CD4-positive, alpha-beta memory T cell (primary cell): ENCODE measurements at places on chromosomes 1 and 21.

DNA sequence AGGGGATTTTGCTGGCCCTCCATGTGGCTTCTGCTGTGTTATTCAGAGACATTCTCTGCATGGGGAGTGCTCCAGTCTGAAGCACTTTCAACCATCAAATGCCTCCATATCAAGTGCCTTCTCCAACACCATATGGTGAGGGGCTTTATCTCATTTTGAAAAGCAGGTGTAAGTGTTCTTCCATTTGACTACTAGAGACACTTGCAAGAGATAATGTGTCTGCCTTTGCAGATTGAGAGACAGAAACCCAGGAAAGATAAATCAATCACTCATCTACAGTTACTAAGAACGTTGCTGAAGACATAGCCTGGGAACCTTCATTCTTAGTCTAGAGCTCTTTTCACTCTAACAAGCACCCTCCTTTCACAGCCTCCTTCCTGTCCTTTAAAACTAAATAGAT, 29.5 kb upstream of the REG4 start:
- no peaks in the 10 kb centered on the region for H3K27me3 ChIP-seq
- H3K4me3 ChIP-seq = no peak overlapping the region
- H3K36me3 ChIP-seq = no peaks in the 10 kb centered on the region
- no peaks in the 10 kb centered on the region for H3K4me1 ChIP-seq

DNA sequence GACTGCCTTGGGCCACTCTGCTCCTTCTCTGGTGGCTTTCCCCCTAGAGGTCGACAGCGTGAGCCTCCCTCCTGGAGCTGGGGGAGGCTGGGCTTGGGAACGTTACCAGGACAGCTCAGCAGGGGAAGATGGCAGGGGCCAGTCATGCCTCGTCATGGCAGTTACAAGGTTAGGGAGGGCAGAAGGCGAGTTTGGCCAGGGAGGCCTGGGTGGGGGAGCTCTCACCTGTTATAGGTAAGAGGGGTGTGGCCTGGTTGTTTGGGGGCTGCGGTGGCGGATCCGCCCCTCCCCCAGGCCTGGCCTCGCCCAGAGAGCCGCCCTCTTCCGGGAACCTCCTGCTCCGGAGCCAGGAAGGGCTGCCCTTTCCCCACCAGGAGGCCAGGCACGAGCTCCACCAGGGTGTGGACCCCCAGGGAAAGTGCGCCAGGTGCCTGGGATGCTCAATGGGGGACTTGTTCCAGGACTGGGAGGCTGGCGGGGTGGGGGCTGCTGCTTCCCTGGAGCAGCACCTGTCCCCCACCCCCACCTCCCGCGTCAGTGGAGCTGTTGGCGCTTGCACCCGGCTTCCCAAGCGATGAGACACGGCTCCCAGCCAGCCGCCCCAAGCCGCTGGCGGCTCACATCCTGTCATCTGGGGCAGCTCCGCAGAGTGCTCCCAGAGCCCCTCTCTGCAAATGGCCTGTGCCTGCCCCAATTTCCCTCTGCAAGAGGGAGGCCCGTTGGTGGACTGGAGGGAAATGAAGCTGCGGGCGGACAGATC, 23.6 kb upstream of the PKP1 start:
- DNase-seq = no peak
- no peaks in the 10 kb centered on the region for H3K36me3 ChIP-seq
- H3K4me3 ChIP-seq = no peak overlapping the region

DNA sequence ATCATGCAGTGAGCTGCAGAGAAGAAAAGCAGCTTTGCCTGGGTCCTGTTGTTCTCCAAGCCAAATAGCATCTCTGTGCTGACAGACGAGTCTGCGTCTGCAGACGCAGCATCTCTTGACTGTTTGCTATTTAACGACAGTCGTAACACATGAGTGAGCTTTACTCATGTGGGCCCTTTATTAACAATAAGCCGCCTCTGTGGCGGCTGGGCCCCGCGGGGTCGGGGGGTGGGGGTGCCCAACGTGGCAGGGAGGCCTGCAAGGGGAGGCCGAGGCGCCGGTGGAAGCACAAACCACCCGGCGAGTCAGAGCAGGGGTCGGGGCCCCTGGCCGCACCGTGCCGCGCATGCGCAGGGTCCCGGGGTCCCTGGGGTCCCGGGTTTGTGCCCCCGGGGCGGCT, 435.1 kb downstream of the KIF26B start:
- no peak overlapping the region for H3K27ac ChIP-seq
- no peaks in the 10 kb centered on the region for H3K4me1 ChIP-seq
- H3K4me3 ChIP-seq = no peak overlapping the region
- H3K27me3 ChIP-seq = no peaks in the 10 kb centered on the region

GRCh38 chr1:196467230-196467925, 140.9 kb downstream of the KCNT2 start:
- DNase-seq = no peak
- no peak overlapping the region for H3K27ac ChIP-seq
- H3K36me3 ChIP-seq = no peaks in the 10 kb centered on the region
- H3K4me1 ChIP-seq = no peaks in the 10 kb centered on the region
- no peak overlapping the region for H3K4me3 ChIP-seq
